Stimulated activated CD8-positive, alpha-beta memory T cell treated with anti-CD3 and anti-CD28 coated beads, Interleukin-12 subunit alpha, Interleukin-12 subunit beta, amount 100 ng/mL, for 4 hours (primary cell): ENCODE measurements at places on chromosomes 11 and 22.

- no peak for DNase-seq
These were observed 24.7 kb downstream of the TBCEL start for GRCh38 chr11:121048464-121049233.

DNA sequence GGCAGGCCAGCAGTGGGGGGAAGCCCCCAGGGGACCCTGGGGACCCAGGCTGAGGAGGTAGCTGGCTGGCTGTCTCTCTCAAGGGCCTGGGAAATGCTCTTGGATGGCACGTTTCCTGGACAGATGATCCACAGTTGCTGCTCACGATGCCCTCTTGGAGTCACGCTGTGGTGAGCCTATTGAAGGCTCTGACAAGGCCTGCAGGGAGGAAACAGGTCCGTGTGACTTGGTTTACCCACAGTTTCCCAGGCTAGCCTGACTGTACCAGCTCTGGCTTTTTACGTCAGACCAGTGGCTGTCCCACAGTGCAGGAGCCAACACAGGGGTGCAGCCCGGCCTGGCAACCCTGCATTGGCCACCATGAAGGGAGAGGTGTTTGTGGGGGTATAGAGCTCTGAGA is 29.2 kb upstream of the PPARA start:
- DNase-seq = no peak

GRCh38 chr22:49752598-49753091 is 75.0 kb downstream of the BRD1 start:
- no peak for DNase-seq

GRCh38 chr11:19827399-19828135 is 114.9 kb downstream of the NAV2 start:
- DNase-seq = no peak

- no peak for DNase-seq
These were observed 13.2 kb downstream of the IGLL1 start for GRCh38 chr22:23566705-23567475.

GRCh38 chr11:76717369-76717768 is 46.8 kb upstream of the LRRC32 start:
- DNase-seq = no peak

- no peak for DNase-seq
These were observed 61.8 kb upstream of the PHF21B start for GRCh38 chr22:45071618-45072017.

DNA sequence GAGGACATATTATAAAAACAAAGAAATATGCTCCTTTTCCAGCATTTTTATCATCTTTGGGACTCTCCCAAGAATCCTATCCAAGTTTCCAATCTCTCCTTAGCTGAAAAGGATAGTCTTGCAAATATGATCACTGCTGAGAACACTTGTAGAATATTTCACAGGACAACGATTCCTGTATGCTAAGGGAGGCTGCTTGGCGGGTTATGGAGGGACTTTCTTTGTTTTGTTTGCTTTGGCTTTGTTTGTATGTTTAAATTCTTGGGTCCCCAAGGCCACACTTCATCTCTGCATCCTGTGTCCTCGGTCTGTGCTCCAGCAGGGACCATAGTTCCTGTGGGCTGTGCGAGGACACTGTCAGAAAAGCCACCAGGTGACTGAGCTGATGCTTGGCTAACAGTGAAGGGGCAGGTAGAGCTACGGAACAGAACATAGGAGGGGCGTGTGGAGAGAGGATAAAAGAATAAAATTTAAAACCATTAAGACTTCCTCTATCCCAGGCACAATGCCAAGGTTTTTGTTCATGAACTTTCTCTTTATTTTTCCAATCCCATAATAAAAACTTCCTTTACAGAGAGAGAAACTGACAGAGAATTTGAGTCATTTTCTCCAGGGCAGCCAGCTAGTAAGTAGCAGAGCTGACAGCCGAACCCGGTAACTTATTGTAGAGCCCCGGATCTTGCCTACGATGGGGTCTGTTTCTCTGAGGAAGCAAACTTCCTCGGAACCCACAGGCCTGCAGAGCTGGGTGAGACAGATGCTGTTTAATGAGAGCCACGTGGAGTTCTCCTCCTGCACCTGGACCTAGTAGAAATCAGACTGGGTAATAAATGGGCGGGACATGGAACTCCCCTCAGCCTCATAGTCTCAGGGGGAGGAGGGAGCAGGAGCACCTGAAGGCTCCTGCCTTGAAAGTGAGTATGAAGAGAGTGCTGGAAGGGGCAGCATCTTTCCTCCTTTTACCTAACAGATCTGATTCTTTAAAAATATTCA is at the start of gene IZUMO1R:
Gene IZUMO1R (plus strand): TSS at position 615 of the 993 bp plus-strand sequence. CDS start 1,057 bp downstream, outside the sequence.
- DNase-seq = no peak

DNA sequence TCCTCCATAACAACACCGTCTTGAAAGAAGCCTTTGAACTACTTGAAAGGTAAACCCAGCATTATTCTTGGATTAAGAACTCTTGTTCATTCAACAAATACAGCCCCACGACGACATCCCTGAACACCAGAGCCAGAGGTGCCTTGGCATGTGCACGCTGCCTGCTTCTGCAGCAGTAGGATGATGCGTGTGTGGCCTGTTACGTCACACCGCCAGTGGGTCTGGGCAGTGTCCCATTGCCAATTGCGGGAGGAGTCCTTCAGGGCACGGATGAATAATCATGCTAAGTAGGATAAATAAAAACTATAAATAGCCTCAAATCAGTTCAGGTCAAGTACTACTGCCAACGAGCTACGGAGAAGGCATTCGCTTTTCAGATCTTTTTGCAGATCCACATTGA is 380.5 kb downstream of the SHANK2 start:
- DNase-seq = no peak
